ENCODE measurements at places on chromosomes 3 and 15. TPM values are rescaled to one million over a fixed set of nuclear protein-coding genes. Genes with fewer than 3 reads are reported as not detected.

The FAH gene
- total RNA-seq: 21.2 TPM

The TAGLN3 gene
- not detected for total RNA-seq

The NDN gene
- total RNA-seq: 51.9 TPM

DNA sequence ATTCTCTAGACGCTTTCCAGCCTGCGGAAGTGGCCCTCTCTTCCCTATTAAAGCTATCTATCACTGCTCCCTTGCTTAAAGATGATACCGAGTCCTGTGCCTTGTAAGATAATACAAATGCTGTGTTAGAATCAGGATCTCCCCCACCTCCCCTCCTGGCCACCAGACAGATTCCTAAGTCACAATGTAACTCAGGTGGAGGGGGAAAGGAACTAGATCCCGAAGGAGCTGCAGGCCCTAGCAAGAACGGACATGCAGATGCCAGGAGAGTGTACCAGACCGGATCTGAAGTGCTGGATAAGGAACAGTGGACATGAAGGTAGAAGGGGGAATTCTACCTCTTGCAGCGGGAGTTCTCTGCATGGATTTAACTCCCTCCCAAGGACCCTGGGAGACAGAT, 230.7 kb upstream of the LYSMD4 start:
- DNase-seq: no peak

DNA sequence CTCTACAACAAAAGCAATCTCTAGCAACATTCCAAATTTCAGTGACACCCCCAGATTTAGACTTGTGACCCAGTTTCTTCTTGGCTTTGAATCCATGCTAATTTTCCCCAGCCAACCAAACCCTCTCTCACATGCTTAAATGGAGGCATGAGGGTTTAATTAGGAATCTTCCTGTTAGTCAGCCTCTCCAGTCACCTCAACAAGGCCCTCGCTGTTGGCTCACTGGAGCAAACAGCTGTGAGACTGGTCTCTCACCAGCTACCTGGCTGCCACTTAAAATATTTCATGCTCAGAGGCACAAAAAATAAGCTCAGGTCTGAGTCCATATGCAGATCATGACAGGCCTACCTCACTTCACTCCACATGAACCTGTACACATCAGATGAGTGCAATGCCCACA, 630.4 kb upstream of the ADAMTS9 start:
- no peak for DNase-seq

GRCh38 chr3:159892801-159893200, 95.8 kb upstream of the IL12A start:
- no peak for DNase-seq

- no peak for DNase-seq
Observed at GRCh38 chr3:15500107-15500724, 21.3 kb downstream of the COLQ start.
